ENCODE measurements at places on chromosomes 1 and 21.

GRCh38 chr21:43687566-43688399, 28.4 kb downstream of the RRP1B start:
- no peak for DNase-seq

GRCh38 chr1:150009604-150010392, 728 bp downstream of the OTUD7B start:
- peak; percentile 0 for DNase-seq

DNA sequence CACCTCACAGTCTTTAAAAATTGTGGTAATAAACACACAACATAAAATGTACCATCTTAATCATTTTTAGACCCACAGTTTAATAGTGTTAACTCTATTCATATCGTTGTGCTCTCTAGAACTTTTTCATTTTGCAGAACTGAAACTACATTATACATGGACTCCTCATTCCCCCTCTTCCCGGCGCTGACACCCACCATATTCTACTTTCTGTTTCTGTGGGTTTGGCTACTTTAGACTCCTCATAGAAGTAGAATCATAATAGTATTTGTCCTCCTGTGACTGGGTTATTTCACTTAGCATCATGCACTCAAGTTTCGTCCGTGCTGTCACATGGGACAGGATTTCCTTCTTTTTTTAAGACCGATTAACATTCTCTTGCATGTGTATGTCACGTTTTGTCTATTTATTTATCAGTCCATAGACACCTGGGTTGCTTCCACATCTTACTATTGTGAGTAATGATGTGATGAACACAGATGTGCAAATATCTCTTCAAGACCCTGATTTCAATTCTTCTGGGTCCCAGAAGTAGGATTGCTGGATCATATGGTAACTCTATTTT, 62.9 kb upstream of the TMPRSS2 start:
- no peak for DNase-seq

GRCh38 chr1:20008391-20008841, 29.0 kb upstream of the PLA2G2A start:
- no peak for DNase-seq

- no peak for DNase-seq
These were observed 670 bp downstream of the ST3GAL3 start for GRCh38 chr1:43708002-43708410.

- DNase-seq, result no peak
These were observed 60.8 kb upstream of the KCNJ15 start for GRCh38 chr21:38196036-38196435.

- no peak for DNase-seq
These were observed 15.9 kb downstream of the PSEN2 start for GRCh38 chr1:226886122-226886901.

GRCh38 chr1:114113411-114114184, 40.1 kb downstream of the SYT6 start:
- no peak for DNase-seq

GRCh38 chr1:198330982-198331615, 174.3 kb downstream of the NEK7 start:
- no peak for DNase-seq

DNA sequence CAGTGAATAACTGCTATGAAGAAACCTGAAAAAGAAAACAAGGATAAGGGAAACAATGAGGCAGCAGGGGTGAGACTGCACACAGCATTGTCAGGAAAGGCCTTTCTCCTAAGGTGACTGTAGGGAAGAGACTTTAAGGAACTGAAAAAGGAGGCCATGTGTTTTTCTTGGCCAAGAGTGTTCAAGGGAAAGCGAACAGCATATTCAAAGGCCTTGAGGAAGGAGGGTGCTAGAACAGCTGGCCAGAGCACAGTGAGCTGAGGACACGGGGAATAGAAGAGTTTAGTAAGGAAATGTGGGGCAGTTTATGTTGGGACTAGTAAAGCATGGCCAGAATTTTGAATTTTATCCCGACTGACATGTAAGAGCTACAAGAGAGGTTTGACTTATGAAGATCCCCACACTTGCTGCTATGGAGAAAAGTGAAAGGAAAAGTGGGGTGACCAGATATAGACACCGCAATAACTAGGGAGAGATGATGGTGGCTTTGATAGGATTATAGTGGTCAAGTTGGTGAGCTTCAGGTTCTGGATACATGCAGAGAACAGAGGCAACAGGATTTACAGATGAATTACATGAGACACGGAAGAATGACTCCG, 1.4 kb downstream of the RWDD2B start:
- DNase-seq, result no peak

DNA sequence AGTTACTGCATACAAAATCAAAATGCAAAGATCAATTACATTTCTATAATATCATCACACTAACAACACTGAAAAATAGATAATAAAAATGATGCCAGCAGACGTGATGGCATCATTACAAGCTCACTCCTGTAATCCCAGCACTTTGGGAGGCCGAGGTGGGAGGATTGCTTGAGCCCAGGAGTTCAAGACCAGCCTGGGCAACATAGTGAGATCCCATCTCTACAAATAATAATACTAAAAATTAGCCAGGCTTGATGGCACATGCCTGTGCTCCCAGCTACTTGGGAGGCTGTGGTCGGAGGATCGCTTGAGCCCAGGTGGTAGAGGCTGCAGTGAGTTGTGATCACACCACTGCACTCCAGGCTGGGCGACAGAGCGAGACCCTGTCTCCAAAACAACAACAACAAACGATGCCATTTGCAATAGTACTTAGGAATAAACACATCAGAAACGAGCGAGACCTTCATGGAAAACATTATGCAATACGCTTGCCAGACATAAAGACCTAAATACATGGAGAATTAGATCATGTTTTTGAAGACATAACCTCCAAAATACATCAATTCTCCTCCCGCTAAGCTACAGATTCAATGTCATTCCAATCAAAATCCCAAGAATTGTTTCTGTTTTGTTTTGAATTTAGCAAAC, 86.6 kb upstream of the ERRFI1 start:
- no peak for DNase-seq

- DNase-seq, result peak; percentile 7
These were observed 618 bp downstream of the JAM2 start for GRCh38 chr21:25639551-25640201.

- no peak for DNase-seq
These were observed 165.7 kb downstream of the RHOU start for GRCh38 chr1:228900886-228901392.

- DNase-seq, result no peak
These were observed 29.8 kb upstream of the NCAM2 start for GRCh38 chr21:20968391-20968790.

- no peak for DNase-seq
These were observed 4.0 kb downstream of the ZBTB7B start for GRCh38 chr1:155006601-155007101.

DNA sequence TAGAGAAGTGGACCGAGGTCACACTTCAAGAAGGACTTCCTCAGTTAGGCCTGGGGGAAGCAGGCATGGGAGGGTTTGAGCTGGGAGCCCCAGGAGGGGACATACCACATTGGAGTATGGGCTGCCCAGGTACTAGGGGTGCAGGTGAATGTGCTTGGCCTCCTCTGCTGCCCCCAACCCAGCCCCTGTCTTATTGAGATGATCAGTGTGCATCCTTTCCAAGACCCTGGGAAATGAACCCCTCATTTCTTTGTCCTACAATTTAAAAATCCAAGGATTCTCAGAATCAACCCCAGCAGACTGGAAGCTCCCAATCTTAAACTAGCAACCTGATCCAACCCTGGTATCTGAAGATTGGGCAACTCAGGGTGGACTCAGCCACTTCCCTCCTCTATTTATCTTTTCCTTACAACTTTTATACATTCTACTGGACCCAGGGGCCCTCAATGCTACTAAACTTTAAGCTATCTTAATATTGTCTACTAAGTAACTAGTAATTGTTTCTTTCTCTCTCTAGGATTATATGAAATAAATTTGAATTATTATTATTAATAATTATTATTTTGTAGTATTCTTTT, 9.1 kb downstream of the MEX3A start:
- DNase-seq, result no peak

GRCh38 chr1:62050165-62050564, 144.5 kb upstream of the L1TD1 start:
- no peak for DNase-seq

GRCh38 chr1:5351366-5351765, 640.9 kb downstream of the NPHP4 start:
- no peak for DNase-seq

GRCh38 chr1:231729544-231729943, 103.0 kb downstream of the DISC1 start:
- DNase-seq, result no peak

All from T-helper 22 cell (primary cell).